ENCODE measurements at places on chromosomes 7 and 10. TPM values are rescaled to one million over a fixed set of nuclear protein-coding genes. Genes with fewer than 3 reads are reported as not detected.

DNA sequence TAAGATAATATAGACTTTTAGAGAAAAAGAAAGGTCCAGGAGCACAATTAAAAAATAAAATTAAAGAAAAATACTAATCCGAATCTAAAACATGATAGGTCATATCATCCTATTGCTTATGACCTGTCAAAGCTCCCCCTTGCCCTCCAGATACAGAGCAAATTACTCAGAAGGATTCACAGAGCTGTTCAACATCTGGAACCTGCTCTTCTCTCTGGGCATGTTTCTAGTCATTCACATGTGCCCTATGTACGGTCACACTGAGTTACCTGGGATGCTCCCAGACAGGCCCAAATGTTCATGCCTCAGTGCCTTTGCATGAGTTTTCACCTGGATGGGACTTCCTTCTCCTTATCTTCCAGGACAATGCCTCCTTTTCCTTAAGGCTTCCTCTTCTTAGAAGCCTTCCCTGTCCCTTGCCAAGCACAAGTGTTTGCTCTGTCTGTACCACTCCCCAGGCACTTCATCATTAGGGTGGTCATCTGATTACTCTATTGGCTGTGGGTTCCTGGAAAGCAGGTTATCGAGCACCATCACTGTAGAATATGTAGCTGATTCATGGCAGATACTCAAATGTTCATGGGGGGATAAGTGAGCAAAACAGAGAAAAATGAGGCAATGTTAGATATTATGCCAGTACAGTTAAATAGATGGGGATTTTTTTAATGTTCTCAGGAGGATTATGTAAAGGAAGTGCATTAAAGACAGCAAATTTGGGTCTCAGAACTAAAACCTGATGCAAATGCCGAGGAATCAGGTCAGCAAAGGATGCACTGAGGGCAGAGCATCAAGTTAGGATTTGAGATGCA, 12.0 kb upstream of the AOAH start:
- DNase-seq = no peak

DNA sequence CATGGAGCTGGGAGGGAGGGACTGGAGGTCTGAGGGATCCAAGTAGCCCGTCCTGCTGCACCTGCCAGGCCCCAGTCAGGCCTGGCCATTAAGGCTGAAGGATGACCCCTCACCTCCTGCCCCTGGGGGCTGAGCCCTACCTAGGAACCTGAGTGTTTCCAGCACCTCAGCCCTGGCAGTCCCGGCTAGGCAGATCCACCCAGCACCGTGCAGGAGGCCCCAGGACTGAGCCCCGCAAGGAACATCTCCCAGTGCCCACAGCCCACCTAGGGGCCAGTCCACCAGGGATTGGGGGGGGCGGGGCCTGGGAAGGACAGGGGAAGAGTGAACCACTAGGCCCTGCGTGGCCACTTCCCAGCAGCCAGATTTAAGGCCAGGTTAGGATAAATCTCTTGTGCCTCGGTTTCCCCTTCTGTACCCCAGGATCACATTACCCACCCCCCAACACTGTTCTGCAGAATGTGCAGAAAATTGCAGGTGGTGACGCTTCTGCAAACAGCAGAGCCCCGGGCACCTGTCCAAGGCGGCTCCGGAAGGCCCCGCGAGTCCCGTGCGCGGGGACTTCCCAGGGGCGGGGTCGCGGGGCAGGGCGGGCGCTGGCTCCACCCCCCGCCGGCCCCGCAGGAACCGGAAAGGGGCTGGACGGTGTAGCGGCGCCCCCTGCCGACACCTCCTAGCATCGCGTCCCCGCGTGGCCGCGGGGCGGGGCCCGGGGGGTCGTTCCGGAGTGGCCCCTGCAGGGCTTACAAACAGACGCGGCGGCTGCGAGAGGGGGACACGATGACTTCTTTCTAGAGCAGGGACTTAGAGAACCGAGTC, 55.9 kb downstream of the PWWP2B start:
- DNase-seq = no peak

- no peak for DNase-seq
These were observed 209.6 kb downstream of the EBF3 start for GRCh38 chr10:129754211-129755050.

DNA sequence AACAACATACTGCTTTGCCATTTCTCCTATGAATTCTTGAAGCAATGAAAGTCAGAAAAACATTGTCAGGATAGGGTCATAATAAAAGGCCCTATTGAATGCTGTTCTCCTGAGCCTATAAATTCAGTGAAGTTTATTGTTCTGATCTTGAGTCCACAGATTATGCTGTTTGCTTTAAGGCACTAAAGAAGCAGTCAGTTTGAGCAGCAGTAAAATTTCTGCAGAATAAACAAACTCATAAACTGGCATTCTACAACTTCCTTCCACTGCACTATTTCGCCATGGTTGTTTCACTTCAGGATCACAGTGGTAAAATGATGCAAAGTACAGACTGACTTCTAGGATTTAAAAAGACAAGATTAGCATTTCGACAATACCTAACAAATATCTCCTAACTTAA, 503.2 kb downstream of the SH2D4B start:
- DNase-seq = no peak

DNA sequence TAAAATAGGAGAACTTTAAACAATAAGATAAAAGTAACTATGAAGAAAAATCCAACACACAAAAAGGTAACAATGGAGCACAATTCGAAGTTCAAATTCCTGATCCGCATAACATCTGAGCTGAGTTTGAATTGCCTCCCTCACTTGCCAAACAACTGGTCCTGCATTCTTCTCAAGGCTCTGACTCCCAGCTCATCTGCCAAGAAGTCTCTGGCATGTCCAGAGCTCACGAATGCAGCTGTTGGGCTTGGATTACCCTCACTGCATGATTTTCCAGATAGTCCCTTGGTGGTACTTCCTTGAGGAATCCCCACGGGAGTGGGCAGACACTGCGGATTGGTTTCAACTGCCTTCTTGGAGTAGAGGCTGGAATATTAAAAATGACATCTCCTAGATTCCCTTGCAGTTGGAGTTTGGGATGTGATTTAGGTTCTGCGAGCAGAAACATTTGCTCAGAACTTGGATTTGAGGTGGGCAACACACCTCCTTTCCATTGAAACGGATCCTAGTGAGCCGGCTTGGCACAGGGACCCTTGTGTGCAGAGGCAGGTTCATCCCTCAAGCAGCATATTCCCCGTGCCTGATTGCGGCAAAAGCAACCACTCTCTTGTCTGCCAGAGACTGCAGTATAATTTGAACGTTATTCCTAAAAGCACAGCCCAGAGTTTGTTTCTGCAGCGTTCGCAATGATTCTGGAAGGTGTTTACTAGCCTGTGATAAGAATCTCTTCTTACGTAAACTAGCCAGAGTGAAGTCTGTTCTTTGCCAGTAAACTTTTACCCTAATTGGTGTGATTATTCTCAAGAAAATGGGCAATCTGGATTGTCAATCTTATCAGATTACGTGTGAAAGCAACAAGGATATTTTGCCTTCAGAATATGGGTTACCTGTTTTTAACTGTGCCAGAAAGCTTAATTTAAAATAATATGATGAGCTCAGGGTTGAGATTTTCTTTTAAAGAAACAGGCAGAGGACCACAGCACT, 23.4 kb upstream of the PRKCQ start:
- no peak for DNase-seq

DNA sequence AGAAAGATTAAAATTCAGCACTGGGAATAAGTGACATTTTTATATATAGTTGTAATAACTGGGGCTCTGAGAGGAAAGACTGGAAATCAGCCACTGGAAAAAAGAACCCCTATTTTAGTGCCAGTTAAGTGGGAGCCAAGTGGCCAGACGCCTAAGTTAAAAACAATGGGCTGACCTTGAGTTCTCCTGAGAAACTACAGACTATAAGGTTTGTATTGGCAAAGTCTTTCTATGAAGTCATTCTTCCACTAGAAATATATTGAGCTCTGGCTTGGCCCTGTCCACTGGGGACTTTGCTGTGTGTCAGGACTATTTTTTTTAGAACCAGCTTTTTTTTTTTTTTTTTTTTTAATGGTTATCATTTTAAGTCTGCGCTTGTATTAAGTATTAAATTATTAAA, 210.6 kb upstream of the FZD8 start:
- no peak for DNase-seq

GRCh38 chr10:45471531-45472310, 97.7 kb downstream of the ALOX5 start:
- no peak for DNase-seq

The GPR15LG gene
- 0.19 TPM for polyA plus RNA-seq

The CHAT gene
- polyA plus RNA-seq = not detected

All from left renal pelvis (tissue), 4 donors.